Activated T-cell treated with anti-CD3 and anti-CD28 coated beads, Interleukin-2, amount 50 U/mL, for 72 hours (primary cell): ENCODE measurements at places on chromosomes 12 and 14. TPM values are rescaled to one million over a fixed set of nuclear protein-coding genes. Genes with fewer than 3 reads are reported as not detected.

GRCh38 chr14:39023939-39024871 lies 78.8 kb downstream of the SEC23A start:
- no peak for DNase-seq

- DNase-seq, result no peak
These were observed 7.3 kb upstream of the RNASE1 start for GRCh38 chr14:20809917-20810316.

DNA sequence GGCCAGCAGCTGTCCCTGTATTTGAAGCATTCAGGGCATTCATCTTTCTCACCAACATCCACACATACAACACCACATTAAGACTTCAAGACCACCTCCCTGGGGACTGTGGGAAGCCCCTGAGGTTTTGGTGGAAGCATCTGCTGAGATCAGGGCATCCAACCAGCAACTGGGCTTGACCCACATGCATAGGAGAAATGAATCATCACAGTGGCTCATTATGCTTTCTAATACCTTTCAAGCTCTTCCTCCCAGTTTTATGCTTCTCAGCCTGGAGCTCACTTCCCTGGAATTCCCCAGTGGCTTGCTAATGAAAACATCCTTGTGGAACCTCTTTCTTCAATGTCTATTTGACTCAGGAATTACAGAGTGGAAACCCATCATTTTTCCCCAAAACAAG lies 21.4 kb upstream of the CMKLR1 start:
- DNase-seq, result no peak

DNA sequence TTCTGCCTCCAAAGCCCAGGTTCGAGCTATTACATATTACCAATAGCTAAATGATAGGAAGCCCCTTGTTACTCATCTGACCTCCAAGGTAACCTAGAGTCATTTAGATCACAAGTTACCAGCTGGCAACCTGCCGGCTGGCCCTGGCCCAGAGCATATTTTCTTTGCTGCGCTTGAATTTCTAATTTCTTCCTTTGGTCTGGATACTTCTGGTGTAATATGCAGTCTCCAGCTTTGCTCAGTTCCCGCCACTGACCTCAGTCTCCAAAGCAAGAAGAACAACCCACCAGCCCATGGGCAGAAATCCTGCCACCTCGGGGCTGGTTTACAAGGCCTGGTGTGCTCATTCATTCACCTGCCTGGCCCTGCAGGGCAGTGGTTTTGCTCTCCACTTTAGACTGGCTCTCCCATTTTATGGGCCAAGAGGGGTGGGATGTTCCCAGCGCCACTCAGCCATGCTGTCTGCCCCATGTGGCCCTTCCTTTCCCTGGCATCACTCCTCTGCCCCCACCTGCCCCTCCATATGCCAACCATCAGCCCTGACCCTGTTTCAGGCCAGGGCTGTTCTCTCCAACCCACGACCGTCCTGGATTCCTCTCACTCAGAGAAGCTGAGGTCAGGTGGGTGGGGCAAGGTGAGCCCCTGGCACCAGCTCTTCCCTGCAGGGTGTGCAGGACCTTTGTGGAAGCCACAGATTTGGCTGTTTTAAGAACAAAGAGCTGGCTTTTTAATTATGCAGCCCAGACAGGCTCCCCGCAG lies 76.0 kb downstream of the PRIMA1 start:
- DNase-seq, result no peak

SERPINA6 gene
- not detected for total RNA-seq

RNU4-1 gene
- 1,839 TPM for total RNA-seq

DNA sequence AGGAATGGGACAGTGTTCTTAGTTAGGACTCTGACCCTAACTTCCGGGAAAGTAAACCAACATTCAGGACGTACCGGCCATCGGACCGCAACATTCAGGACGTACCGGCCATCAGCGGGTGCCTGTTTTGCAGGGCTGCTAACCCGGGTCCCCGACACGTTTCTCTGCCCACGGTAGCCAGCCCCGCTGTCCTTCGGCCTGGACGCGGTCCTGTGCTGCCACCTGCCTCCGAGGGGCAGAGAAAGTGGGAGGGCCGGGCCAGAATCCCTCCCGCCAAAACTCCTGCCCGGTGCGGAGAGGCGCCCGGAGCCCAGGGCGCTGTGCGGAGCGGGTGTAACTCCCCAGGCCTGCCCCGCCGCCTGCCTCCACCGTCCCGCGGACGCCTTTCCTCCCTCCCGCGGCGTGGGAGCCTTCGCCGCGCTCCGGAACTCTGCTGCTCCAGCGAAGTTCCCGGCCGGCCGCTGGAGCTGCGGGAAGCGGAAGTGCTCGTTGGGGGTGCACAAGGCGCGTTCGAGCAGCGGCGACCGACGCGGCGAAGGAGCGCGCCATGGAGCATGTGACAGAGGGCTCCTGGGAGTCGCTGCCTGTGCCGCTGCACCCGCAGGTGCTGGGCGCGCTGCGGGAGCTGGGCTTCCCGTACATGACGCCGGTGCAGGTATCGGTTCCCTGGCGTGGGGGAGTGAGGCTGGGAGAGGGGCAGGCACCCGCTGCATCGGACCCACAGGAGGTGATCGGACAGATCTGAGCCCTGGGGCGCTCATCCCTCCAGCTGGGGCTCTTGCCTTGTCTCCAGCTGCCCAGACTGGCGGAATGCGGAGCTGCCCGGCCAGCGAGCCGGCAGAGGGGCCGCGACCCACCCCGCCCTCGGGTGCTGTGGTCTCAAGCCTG lies at the start of gene DDX55:
Gene DDX55, plus strand, starts transcription at position 498 of the 888 bp plus-strand sequence. Its CDS starts 50 bp downstream, at position 548.
- DNase-seq, result peak; percentile 89

GRCh38 chr12:130700492-130701401 lies 15.4 kb downstream of the RIMBP2 start:
- no peak for DNase-seq

DNA sequence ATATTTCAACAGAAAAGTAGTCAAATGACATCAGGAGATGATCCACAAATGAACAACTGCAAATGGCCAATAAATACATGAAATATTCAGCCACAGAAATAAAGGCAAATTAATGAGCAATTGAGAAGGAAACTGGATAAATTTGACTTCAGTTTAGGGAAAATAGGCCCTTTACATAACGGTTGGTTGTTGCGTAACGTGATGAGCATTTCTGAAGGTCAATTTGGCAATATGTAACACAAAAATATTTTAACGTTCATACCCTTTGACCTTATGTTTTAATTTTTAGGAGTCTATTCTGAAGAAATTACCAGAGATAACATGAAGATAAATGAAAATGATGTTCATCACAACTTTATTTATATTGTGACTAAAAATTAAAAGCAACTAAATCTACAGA lies 14.7 kb upstream of the MSRB3 start:
- no peak for DNase-seq

GRCh38 chr14:64659366-64659765 lies 44.9 kb upstream of the PLEKHG3 start:
- DNase-seq, result no peak

GRCh38 chr12:47740606-47741339 lies 15.5 kb upstream of the ENDOU start:
- no peak for DNase-seq

DNA sequence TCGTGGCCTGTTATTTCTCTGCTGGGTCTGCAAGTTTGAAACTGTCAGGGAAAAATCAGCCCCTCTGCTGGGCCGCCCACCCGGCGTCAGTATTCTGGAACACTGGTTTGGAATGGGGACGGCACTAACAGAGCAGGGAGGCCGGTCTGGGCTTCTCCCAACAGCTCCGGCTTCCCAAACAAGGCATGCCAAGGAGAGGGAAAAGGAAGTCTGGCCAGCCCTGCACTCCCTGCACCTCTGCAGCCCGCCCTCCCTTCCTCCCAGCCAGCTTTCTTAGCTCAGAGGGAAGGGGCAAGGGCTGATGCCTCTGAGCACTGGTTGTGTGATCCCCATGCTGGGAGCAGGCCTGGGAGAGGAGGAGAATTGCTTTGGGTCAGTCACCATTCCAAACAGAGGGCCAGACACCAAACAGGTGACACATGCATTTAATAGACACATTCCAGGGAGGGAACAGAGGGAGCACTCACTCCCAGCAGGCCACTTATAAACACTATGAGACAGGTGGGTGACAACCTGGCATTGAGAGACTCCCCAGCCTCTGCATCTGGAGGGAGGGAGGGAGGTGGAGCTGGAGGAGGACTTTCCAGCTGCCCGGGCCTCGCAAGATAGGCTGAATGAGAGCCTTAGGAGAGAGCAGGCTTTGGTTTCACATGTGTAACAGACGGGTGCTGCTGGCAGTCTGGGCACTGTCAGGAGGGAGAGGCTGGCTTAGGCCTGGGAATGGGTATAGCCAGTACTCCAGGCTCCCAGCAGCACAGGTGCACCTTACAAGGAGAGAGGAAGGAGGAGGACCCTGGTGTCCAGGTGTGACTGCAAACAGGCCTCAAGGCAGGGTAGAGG lies 10.3 kb downstream of the KRT75 start:
- no peak for DNase-seq

- no peak for DNase-seq
These were observed 11.7 kb downstream of the DAAM1 start for GRCh38 chr14:59200195-59200594.

CNOT2 gene
- 62.8 TPM for total RNA-seq

DNA sequence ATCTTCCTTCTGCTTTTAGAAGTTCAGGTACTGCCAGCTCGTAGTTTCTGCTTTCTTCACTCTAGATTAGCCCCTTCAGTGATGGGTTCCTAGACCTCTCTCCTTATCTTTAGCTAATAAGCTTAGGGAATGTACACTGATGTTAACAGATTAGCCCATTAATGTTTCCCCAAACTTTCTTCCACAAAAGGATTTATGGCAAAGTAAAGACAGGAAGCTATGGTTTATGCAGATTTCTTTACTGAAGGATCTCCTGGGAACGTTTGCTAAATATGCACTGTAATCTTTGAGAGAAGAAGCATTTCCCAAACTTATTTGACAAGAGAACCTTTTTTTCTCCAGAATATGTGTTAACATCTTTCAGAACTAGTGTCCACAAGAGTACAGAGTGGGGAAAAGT lies 4.2 kb downstream of the SOCS4 start:
- no peak for DNase-seq

GRCh38 chr12:53098354-53098981 lies 1.0 kb downstream of the IGFBP6 start:
- peak; percentile 59 for DNase-seq

TSPAN9 gene
- total RNA-seq, result 0.58 TPM

PRKAG1 gene
- 66.1 TPM for total RNA-seq

DNA sequence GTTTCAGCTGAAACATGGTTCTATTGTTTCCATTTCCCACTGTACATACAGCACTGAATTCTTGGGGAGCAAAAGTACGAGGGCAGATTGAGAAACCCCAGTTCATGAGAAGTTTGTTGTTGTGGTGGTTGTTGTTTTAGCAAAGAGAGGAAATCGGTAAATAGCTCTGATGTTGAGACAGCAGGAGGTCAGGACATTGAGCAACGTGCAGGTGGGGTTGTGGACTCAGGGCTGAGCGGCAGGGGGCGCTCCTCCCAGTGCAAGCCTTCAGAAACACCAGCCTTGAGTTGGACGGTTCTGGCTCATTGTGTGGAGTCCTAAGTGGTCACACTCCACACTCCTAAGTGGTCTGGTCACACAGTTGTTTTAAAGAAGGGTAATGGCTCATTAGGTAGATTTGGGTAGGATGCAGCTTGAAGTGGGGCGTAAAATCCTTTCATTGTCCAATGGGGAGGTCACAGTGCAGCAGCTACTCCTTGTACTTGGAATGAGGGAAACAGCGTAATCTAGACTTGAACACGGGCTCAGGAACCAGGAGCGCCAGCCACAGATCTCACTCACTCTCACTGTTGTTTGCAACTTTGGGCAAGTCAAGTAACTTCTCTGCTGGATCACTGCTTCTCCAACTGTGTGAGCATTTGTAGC lies 14.5 kb upstream of the PWP1 start:
- peak; percentile 59 for DNase-seq

- no peak for DNase-seq
These were observed 362 bp upstream of the ACYP1 start for GRCh38 chr14:75064205-75064567.
